Activated T-helper 1 cell treated with anti-CD3 and anti-CD28 coated beads, Interleukin-12 subunit alpha, Interleukin-12 subunit beta, Interleukin-2, Interleukin-4 antibody, amounts not matched to agents 30 ng/mL and 10 ng/mL and 1 ng/mL, durations not matched to agents 14 hours and 24 hours and 36 hours (primary cell): ENCODE measurements at places on chromosomes 11 and 22. TPM values are rescaled to one million over a fixed set of nuclear protein-coding genes. Genes with fewer than 3 reads are reported as not detected.

The P2RX6 gene
- total RNA-seq: 0.18 and 0.22 TPM in 2 replicates

The FAM181B gene
- total RNA-seq: not detected in 2 replicates

The OR5P2 gene
- total RNA-seq: not detected in 2 replicates

GRCh38 chr22:48362721-48363404 lies 1464.8 kb downstream of the BRD1 start:
- no peak overlapping the region for H3K27ac ChIP-seq
